ENCODE measurements at places on chromosomes 4 and X.
A peak's percentile ranks its signal among the peaks of the same experiment; 100 is the strongest.

- DNase-seq: no peak
Observed at GRCh38 chrX:47168495-47169073, 23.6 kb downstream of the RBM10 start.

DNA sequence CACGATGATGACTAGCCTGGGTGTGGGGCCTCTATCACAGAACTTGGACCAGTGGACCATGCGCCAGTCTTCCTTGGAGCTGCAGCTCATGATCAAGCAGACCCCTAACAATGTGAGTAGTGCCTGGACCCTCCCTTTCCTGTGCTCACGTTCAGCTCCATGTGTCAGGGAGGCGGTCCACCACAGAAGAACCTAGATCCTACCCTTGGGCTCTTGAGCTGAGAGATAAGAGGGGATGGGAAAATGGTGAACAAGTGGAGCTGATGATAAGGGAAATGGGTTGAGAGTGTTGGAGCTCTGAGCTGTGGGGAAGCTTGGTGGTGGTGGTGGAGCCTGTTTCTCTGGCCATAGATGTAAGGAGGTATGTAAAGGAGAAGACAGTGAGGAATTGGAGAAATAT lies 13.1 kb downstream of the MED12 start:
- DNase-seq: no peak

DNA sequence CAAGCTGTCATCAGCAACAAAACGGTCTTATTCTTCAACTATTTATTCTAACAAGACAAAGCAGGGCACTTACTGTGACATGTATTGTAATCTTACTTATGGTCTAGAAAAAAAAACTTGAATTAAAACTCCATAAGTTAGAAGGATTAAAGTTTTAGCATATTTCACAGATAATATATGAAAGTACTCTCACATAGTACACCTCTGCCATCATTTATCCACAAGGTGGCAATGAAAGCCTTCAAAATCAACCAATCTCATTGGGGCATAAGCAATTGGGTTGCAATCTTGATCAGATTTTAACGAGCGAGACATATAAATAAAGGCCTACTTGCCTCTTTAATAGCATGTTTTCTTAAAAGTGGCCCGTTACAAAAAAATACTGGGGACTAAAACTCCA lies 1382.9 kb downstream of the FAM133A start:
- peak; percentile 50 for DNase-seq

DNA sequence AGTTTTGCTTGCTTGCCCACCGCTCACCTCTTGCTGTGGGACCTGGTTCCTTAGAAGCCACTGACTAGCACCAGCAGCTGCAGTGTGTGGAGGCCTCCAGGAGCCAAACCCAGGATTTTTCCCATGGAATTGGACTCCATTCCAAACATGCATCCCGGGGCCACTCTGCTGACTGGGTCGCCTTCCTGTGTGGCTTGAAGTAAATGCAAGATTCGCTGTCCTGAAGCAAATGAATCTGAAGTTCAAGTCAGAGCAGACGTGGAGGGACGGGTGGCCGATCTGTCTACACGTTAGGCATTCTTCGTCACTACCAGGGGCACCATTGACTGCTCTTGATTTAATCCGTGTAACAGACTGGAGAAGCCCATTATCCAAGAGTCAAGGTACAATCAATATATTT lies 109.0 kb downstream of the SHOX start:
- no peak for DNase-seq

DNA sequence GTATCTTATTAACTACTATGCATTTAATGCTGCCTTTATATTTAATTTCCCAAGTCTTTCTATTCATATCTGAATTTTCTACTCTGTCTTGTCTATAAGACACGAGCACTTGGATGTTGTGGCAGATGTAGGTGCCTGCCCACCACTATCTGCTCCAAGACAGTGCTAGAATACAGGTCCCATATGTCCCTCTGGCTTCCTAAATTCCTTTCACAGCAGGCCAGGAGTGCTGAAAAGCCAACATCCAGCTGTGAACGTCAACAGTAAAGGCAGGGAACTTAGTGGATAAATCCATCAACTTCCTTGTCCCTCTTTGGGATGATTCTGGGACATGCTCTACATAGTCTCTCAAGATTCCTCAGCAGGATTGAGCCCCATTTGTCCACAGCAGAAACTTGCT lies 245.1 kb upstream of the ETNPPL start:
- DNase-seq: no peak

- DNase-seq: no peak
Observed at GRCh38 chr4:70936200-70936787, 34.1 kb downstream of the MOB1B start.

DNA sequence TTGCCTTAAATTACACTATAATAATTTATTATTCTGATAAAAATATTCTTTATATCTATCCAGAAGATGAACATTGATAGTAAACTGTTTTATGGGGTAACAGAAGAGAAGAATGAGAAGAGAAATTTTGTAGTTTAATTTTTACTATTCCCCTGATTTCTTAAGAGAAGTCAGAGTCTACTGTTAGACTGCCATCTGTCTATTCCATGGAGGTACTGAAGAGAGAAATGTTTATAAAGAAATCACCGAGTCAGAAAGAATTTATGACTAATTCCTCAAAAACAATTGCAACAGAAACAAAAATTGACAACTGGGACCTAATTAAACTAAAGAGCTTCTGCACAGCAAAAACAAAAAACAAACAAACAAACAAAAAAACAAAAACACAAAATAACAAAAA lies 149.9 kb downstream of the FGF16 start:
- no peak for DNase-seq

GRCh38 chr4:158036998-158037397 lies 135.8 kb downstream of the GASK1B start:
- DNase-seq: no peak

DNA sequence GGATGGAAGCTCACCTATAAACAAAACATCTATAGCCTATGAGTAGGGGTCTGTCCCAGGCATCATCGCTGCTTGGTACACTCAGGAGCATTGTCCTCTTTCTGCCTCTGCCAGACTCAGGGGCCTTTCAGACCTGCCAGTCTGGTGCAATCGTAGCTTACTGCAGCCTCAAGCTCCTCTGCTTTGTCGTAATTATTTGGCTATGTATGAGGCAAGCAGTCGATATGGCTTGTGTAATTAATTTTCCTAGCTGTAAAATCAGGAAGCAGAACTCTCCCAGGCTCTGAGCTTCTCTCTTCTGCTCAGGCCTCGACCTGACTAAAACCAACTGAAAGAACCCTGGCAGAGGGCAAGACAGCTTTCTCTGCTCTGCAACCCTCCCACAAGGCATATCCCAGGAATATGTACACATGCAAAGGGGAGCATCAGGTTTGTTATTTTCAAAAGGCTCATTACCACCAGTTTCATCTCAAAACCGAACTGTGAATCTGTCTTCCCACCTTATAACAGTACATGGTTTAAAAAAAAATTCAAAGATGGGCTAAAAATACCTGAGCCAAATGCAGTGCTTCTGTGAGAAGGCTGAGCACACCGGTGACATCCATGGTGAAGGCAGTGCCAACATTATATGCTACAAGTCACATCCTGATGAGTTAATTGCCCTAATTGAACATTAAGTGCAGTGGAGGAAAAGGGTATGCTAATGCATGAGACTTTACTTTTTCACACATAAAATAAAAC lies 309.2 kb upstream of the EMCN start:
- no peak for DNase-seq

DNA sequence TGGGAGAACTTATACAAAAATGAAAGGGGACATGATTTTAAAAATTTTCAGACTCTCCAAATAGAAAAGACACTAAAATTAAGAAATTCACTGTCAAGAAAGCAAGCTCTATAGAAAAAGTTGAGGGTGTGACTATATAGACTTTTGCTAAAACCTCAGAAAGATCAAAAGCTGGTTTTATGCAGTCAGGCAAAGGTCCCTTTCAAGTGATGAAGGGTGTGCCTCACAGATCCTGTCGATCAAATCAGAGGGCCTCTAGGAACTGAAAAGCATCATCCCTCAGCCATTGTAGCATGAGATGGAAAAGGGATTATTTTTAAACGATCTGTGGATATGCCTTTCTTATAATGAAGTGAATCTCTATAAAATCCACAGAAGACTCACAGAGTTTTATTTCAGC lies 116.5 kb downstream of the FAM13A start:
- DNase-seq: no peak

DNA sequence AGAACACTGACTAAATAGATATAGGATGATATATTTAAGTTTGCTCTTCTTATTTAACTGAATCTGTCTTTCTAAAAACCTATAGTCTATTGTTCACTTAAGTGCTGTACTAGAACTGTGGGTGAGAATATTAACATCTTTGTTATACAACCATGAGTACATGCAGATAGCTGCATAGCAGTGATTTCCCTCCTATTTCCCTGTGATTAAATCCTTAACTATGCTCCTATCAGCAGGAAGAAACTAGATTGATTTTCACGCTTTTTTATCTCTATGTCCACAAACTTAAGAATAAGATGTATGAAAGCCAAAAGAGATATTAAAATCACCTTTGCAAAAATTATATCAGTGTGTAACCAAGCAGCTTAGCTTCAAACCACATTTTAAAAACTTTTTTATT lies 11.3 kb upstream of the UGT2A3 start:
- no peak for DNase-seq

DNA sequence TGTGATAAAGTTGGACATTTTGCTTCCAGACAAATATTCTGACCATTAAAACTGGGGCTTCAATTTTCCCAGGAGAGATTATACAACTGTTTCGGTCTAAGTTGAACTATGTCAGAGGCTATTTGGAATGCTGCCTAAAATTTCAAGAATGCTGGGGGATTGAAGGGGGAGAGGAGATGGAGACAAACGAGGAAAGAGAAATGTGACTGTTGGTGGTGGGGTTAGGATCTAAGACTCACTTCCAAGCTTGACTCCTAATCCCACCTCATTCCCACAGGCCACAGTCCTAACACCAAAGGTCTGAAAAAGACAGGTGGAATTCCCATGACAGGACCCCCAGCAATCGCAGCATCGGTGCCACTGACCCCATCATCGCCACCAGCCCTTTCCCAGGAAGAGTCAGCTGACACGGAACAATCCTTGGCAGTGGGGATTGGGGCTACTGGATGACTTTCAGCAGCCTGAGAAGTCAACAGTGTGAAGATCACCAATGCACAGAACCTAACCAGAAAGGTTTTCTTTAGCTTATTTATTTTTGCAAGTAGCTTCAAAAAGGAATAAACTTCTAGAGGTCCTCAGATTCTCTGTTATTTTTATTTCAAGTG lies 74.0 kb upstream of the PRSS48 start:
- DNase-seq: no peak

DNA sequence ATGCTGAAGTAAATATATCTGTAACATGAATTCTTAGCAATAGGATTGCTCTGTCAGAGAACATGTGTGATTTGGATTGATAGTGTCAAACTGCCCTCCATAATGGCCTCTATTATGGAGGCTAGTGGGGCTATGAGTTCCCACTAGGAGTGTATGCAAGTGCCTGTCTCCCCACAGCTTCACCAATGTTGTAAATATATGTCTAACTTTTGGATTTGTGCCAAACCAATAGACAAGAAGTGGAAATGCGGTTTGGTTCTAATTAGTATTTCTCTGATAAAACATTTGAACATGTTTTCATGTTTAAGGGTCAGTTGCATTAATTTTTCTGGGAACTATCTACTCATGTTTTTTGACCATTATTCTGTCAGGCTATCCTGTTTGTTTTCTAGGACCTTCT lies 28.1 kb downstream of the GPAT3 start:
- no peak for DNase-seq

DNA sequence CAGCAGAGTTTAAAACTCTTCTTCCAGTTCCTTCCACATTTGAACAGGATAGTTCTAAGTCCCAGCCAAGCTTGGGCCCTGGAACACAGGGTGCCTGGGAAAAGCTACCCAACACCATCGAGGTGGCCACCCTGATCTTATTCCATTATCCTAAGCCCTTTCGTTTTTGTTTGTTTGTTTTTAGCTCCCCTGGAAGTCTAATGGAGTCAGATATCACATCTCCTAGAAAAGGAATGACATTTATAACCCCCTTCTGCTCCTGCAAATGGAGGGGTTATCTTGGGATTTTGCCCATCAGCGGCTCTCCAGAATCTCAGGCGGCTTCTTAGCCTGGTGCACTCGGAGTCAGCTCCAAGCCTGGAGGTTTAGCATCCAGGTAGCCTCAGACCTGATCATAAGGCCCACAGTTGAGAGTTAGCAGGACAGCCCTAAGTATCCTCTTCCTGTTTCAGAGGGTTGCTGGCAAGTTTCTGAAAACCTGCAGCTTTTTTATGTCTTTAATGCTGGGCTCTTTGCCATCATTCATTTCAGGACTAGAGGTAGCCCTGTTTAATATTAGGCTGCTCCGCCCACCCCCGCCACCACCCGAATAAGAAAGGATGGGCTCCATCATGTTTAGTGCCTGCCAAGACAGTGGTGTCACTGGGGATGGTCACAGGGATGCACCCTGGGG lies 230.0 kb upstream of the LNX1 start:
- no peak for DNase-seq

DNA sequence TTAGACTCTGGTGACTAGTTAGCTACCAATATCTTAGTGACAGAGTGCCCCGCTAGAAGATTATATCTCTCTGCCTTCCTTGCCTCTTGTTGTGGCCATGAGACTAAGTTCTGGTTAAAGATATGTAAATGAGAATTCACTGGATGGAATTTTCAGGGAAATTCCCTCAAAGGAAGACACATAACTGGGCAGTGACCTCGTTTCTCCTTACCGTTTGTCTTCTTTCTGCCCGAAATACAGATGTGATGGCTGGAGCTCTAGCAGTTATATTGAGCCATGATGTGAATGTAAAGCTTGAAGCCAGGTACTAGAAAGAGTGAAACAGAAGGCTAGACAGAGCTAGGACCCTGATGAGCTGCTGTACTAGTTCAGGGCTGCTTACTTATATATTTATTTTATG lies 80.5 kb downstream of the FHDC1 start:
- no peak for DNase-seq

DNA sequence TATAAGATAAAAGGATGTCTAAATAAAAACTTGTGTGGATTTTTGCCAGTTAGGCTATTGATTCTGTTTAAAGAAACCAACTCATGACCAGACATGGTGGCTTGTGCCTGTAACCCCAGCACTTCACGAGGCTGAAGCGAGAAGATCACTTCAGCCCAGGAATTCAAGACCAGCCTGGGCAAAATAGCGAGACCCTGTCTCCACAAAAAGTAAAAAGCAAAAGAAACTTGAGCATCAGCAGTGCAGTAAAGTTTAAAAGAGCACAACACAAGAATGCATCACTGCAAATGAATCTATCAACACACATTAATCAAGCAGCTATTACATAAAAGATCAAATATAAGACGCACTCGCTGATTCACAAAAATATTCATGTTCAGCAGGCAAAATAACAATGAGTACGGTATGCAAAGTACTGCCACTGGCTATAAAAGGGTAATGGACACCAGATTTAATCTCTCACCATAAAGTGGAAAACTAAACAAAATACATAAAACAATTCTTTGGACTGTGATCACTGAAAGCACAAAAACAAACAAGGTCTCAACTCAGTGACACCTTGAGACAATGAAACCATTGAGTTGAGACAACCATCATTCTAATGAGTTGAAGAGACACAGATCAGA lies 41.3 kb downstream of the LRBA start:
- DNase-seq: no peak
